ENCODE measurements at places on chromosomes 3 and 15.

- DNase-seq: no peak
These were observed 9.2 kb downstream of the LXN start for GRCh38 chr3:158663246-158663645.

DNA sequence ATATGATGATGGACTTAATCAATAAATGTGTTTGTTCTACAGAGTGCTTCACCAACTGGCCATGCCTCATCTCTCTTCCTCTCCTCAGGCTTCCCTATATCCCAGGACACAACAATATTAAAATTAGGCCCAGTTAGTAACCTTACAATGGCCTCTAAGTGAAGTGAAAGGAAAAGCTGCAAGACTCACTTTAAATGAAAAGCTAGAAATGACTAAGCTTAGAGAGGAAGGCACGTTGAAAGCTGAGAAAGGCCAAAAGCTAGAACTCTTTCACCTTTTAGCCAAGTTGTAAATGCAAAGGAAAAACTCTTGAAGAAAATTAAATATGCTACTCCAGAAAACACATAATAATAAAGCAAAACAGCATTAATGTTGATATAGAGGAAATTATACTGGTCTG is 1010.3 kb downstream of the NAALADL2 start:
- no peak for DNase-seq

DNA sequence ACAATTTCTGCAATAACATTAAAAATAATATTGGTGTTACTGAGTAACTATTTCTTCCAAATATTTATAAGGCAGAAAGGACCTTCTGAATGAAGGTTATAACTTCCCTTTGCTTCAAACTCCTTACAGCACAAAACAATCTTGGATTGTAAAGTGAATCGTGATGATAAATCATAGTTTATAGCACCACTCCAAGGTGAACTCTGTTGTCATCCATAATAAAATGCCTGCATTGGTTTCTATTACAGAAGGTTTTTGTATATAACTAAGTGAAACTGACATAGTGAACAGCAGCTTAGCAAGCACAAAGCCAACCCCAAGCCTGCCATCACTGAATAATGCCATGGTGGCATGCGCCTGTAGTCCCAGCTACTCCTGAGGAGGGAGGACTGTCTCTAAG is 86.3 kb downstream of the MME start:
- no peak for DNase-seq

GRCh38 chr15:32671339-32672325 is 30.1 kb downstream of the SCG5 start:
- DNase-seq: peak; percentile 71

DNA sequence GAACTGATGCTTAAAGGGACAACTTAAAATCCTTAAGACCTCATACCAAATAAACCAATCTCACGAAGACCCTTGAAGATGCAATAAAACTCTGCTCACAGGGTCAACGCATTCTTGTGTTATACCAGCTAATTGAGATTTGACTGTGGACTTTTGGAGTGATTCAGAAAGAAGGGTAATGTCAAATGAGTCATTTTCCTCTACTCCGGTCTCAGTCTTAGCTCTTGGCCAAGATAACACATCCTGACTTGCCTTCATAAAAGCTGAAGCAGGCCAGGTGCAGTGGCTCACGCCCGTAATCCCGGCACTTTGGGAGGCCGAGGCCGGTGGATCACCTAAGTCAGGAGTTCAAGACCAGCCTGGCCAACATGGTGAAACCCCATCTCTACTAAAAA is 3.8 kb downstream of the PKM start:
- DNase-seq: no peak

GRCh38 chr15:63202861-63203260 is 13.5 kb downstream of the RAB8B start:
- DNase-seq: no peak

DNA sequence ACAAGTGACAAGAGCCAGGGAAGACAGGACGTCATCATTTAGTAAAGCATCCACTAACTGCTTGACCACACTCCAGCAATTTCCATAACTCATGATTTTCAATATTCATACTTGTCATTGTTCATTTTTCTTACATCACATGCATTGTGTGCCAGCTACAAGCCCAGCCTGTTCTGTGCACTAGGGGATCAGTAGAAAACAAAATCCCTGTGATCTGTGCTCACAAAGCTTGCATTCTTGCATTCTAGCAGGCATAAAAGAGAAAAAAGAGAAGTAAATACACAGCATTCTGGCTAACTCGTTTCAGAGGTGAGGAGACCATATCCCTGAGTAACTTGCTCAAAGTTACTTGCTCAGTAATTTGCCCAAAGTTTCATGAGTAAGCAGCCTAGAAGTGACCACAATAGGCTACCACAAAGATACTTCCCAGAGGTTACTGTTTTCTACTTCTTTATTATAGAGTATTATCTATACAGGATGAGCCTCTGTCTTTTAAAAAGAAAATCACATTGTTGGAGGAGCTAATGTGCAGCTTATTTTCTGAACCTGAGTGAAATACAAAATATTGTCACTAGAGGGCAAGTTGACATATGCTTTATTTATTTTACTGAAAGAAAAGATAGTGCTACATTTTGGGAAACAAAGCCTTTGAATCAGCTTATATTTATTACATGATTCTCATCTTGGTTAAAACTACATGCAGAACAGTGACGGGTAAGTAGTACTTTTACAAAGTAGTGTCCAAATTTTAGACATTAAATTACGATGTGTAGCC is 701.4 kb upstream of the LMCD1 start:
- peak; percentile 3 for DNase-seq

DNA sequence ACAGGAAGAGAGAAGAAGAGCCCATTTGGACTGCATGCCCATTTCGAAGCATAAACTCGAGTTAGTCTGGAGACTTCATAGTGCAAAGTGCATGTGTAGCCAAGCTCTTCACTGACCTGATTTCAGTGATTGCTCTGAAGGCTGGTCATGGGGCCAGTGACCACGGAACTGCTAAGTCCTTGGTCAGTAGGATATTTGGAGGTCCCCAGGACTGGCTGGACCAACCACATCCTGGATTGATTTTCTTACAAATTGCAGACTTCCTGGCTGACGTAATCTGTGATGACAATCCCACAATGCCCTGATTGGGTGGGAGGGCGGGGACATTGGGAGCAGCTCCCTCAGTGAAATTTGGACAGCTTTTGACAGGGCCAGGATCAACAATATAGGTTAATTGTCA is 233.4 kb downstream of the CACNA2D3 start:
- no peak for DNase-seq

DNA sequence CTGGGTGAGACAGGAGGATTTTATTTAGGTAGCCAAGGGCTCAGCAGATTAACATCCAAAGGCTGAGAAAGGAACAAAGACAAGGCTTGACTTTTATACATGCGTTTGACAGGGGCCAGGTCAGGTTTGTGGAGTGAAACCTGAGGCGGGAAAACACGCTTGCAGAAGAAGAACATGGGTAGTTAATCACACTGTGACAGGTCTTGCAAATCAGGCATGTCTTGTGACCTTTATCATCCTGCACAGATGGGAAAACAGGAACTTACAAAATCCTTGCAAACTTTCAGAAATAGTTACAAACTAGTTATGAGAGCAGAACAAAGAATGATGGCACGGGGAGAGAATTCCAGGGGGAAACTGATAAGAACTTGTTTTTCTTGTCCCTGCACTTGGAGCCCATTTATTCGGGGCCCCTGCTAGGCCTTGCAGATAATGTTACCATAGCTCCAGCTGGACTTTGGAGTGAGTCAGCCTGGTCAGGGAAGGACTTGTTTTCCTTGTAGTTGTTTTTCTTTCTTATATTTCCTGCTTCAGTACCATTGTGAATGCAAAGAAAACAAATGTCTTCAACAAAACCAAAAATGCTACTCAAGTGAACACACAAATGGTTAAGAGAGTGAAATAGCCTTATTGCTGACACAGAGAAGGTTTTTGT is 965.9 kb upstream of the ROBO1 start:
- DNase-seq: no peak

DNA sequence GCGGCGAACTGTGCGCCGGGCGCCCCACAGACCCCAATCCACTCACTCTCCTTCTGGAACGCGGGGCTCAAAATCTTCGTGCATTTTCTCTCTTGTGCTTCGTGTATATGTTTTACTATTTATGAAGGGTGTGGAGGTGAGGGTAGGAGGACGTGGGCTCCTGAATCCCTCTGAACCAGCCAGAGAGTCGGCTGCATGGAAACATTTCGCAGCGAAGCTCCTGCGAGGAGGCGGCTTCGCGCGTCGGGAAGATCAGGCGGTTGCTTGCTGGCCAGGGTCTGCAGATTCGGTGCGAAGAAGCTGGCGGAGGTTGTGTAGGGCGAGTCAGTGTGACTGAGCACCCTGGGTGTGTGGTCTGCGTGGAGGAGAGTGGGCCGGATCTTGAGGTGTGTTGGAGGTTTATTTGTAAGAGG is 1.1 kb downstream of the CNTN4 start:
- no peak for DNase-seq

- DNase-seq: peak; percentile 83
These were observed 960 bp upstream of the KLF13 start for GRCh38 chr15:31325595-31326155.

GRCh38 chr15:63110428-63111026 is 11.1 kb upstream of the LACTB start:
- DNase-seq: no peak

DNA sequence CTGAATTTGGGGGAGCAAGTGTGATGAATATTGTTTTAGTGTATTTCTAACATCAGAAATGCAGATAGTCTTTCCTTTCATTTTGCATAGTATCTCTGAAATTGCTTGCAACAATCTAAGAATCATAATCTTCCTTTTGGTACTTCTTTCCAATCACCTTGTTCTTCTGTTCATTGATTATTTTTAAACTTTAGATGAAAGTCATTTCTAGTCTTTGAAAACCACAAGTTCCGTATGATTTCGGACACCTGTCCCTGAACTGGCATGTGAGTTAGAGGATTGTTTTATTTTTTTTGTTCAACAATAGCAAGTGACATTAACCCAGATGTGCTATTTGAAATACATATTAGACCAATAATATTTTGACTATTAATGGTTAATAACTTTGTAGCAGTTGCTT is 329.7 kb downstream of the UNC13C start:
- no peak for DNase-seq

DNA sequence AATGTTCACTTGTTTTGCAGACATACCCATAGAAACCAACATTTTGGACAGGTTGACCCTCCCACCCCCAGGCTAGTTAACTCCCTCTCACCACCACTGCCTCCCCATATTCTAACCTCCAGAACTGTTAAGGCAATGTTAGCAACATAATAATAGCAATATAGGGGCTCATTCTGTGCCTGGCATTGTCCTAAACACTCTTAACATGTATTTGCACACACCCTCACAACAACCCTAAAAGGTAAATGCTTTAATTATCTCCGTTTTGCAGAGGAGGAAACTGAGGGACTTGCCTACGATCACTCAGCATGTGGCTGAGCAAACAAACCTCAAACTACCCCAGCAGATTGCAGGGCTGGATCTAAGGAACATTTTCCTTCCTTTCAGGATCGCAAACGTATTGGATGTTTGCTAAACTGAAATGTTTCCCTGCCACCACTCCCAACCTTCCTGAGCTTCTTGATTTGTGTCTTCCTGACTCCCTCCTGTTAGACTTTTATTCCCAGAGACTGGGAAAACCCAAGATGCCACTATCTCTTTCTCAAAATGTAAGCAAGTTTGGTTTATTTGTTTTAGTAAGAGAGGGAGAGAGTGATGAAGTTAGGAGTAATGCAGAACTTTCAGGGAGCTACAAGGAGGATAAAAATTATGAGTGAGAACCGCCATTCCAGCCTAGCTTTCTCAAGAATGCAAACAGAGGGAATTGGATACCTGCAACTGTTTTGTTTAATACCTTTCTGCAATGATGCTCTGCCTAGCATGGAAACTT is 1.3 kb downstream of the SCG5 start:
- DNase-seq: no peak

- DNase-seq: no peak
These were observed 115.2 kb upstream of the PDZRN3 start for GRCh38 chr3:73739791-73740453.

GRCh38 chr3:171835116-171835515 is 8.0 kb upstream of the TMEM212 start:
- DNase-seq: no peak
